ENCODE measurements at places on chromosomes 4 and X.

GRCh38 chr4:173797296-173797695, 267.3 kb upstream of the HAND2 start:
- no peak for DNase-seq

GRCh38 chr4:138445098-138445497, 202.9 kb upstream of the SLC7A11 start:
- DNase-seq, result no peak

DNA sequence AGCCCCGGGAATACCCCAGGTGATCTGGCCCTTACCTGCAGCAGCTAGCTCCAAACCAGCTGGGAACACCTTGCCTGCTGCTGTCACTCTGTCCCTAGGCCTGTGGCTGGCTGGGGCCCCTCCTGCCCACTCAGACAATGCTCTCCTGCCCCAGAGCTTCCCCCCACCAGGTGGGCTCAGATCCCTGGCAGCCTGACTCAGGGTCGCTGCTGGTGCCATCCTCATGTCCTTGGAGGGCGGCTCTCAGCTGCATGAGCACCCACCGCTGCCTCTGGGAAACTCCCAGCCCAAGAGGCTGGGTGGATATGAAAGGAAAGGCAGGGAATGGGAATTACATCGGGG, 15.8 kb downstream of the C4orf50 start:
- no peak for DNase-seq

DNA sequence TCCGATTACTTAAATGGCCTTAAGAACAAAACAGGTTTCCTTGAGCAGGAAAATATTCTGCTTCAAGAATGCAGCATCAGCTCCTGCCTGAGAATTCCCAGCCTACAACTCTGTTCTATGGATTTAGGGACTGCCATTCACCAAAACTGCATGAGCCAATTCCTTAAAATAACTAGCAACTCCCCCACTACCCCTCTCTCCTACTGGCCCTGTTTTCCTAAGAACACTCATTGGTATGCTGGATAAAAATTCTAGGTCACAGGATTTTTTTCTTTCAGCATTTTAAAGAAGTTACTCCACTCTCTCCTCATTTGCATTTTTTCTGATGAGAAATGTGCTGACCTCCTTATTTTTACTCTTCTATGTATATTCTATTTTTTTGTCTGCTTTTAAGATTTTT, 347.1 kb downstream of the IDS start:
- DNase-seq, result no peak

DNA sequence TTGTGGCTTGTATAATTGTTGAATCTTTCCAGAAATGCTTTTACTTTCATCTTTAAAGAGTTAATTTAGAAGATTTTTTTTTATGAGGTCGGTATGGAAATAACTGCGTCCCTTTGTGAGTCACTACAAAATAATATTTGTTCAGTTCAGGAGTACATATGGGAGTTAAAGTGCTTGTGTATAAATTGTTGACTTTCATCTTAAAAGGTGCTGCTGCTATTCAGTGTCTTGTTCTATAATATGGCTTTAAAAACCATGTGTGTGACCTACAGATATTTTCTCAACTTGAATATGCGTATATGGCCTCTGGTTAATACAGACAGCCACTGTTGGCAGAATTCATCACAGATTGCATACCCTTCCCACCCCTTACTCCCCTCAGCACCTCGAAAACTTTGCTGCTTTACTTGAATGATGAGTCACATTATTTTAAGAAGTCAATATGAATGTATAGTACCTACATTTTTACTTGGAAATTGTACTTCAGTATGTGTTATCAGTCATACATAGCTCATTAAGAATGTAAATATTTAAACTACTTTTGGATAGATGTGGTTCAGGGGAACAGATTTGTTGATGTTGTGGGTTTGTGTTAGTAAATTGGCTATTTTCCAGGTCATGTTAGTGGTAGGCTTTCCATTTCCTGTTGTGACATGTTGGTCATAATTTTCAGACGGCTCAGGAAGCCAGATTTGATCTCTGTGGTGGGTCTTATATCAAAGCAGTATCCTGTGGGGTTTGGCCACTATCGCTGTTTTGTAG, 1.5 kb downstream of the CLCN3 start:
- DNase-seq, result no peak

DNA sequence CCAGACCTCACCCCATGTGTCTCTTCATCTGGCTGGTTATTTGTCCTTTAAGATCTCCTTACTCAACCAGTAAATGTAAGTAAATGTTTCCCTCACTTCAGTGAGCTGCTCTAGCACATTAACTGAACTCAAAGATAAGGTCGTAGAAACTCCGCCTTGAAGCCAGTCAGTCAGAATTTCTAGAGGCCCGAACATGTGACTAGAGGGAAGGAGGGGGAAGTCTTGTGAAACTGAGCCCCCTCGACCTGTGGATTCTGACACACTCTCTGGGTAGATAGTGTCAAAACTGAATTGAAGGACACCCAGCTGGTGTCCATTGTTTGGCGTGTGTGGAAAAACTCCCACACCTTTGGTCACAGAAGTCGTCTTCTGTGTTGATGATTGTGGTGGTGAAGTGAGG, 933.9 kb downstream of the ADGRL3 start:
- DNase-seq, result no peak

- no peak for DNase-seq
Observed at GRCh38 chrX:71181558-71181909, 36.9 kb downstream of the NLGN3 start.

GRCh38 chrX:18769812-18770573, 62.5 kb downstream of the PPEF1 start:
- DNase-seq, result no peak

DNA sequence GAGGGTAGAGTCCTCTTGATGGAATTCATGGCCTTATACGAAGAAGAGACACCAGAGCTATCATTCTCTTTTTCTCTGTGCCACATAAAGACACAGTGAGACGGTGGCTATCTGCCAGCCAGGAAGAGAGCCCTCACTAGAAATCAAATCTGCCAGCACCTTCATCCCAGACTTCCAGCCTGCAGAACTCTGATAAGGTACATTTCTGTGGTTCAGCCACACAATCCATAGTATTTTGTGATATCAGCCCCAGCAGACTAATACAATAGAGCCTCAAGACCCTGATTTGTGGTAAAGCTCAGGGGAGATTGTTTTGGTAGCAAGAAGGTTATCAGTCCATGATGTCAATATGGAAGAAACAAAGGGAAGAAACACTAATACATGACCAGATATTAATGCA, 1213.2 kb downstream of the NLGN4X start:
- no peak for DNase-seq

GRCh38 chr4:18319431-18319830, 297.9 kb upstream of the LCORL start:
- DNase-seq, result no peak

- DNase-seq, result no peak
Observed at GRCh38 chr4:54011201-54011600, 53.2 kb downstream of the CHIC2 start.

DNA sequence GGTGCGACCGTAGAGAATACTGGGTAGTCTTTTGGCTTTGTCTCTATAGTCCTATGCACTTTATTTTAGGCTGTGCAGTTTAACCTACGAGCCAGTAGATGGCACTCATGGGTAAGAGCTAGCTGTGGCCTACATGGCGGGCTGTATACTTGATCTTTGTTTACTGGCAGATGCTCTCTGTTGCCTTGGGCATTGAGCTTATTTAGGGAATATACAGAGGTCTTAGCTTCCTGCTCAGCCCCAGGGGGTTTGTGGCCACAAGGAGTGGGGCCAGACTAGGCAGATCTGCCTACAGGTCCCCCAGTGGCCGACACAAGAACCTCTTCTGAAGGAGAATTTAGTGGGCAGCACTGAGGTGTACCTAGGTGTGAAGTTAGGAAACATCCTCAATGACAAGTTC, 227.6 kb upstream of the HDX start:
- peak; percentile 0 for DNase-seq

GRCh38 chr4:151021637-151022334, 6.7 kb upstream of the LRBA start:
- no peak for DNase-seq

GRCh38 chr4:185134307-185134869, 8.7 kb upstream of the SLC25A4 start:
- peak; percentile 73 for DNase-seq

DNA sequence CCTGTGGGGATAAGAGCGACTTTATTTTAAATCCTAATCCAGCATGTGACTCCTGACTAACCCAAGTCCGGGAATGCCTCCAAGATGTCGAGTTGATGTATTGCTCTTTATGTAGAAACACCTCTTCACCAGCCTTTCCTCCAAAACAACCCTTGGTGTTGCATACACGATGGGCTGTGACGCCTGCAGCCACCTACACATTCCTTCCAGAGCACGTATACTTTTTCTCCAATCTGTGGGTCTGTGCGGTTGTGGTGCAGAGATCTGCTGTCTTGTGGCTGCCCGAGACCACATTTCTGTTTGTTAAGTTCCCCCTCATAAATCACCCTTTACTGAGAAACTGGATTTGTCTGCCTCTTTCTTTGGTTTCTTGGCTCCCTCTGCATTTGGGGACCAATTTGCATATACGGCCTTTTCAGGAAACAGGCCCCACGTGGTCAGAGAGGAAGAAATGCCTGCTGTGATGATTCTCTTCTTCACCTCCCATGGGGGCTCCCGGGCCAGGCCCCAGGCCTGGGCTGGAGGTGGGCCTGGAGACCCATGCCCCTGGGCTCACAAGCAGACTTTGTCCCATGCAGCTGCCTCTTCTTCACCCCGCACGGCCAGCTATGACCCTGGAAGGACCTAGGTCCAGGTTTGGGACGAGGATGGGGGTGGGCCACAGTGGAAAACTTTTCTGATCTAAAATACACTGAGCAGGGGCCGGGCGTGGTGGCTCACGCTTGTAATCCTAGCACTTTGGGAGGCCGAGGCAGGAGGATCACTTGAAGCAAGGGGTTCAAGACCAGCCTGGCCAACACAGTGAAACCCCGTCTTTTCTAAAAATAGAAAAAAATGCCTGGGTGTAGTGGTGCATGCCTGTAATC, 21.4 kb upstream of the AFAP1 start:
- DNase-seq, result no peak

DNA sequence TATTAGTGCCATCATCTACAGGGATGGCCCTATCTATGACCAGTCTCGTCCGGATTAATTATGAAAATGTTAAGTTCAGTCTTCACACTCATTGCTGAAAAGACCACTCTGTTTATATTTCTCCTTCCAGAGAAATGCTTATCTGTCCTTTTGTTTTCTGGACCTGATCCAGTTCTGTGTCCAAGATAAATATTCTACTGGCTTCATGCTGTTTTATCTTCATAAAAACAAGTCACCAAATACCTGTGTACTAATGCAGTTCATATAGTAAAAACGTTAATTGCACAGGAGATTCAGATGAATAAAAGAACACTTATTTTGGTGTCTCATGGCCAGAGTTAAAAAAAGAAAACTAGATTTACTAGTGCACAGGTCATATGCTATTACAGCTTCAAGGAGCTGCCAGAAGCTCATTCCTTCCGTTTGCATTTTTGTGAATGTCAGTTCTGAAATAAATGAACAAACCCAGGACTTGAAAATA, 17.3 kb downstream of the FNIP2 start:
- peak; percentile 67 for DNase-seq

- no peak for DNase-seq
Observed at GRCh38 chrX:71091263-71091662, 4.4 kb upstream of the FOXO4 start.

GRCh38 chr4:65747386-65747785, 77.1 kb upstream of the EPHA5 start:
- no peak for DNase-seq

DNA sequence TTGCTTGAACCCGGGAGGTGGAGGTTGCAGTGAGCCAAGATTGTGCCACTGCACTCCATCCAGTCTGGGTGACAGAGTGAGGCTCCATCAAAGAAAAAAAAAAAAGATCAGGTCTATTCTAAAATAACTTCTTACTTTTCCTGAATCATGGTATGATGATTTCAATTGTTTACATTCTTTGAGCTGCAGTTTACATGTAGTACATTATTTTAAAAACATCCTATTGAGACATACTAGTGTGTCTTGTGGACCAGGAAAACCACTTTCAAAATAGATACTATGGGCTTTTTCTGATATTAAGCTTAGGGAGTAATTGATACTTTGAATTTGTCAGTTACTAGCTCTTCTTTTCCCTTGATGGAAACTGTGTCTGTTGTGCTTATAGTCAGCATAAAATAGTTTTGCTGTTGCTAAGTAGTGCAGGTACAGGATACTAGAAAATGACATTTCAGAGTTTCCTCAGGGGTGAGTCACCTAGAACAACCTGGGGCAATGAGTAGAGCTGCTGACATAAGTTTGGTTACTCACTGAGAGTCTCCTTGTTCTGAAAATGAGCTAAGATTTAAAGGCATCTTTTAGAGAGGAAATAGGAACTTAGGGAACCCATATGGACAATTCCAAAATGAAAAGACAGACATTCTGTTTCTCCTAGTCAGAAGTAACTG, 53.2 kb upstream of the C4orf54 start:
- no peak for DNase-seq

GRCh38 chrX:97847885-97848679, 964.4 kb downstream of the RPA4 start:
- no peak for DNase-seq

GRCh38 chr4:185723631-185724260, 88.2 kb downstream of the SORBS2 start:
- no peak for DNase-seq

- peak; percentile 65 for DNase-seq
Observed at GRCh38 chr4:158193171-158193749, 17.0 kb upstream of the TMEM144 start.

DNA sequence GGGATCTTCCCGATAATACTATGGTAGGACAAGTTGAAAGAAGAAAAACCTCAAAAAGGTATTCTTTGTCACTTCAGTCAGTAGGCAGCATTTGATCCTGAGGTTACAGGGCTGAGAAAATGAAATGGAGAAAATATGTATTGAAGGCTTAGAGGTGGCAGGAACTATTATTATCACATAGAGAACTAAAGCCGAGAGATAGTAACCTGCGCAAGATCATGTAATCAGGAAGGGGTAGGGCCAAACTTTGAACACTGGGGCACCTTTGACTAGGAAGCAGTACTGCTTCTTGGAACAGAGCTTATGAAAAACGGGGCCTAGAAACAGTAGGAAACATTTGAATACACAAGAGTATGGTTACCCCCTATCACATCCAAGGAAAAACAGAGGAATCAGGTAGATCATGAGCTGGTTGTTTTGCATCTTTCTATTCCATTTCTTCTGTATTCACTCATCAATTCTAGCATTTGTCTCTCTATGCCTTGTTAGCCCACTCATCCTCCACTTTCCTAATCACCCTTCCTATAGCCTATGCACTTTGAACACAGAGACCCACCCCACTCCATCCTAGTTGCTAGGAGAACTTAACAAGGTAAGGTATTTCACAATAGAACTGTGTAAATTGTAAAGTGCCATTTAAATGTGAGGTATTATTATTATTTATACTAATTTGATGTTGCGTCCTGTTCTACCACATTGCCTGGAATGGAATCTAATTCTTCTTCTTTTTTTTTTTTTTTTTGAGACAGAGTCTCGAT, 34.6 kb upstream of the SLC9A7 start:
- DNase-seq, result no peak

DNA sequence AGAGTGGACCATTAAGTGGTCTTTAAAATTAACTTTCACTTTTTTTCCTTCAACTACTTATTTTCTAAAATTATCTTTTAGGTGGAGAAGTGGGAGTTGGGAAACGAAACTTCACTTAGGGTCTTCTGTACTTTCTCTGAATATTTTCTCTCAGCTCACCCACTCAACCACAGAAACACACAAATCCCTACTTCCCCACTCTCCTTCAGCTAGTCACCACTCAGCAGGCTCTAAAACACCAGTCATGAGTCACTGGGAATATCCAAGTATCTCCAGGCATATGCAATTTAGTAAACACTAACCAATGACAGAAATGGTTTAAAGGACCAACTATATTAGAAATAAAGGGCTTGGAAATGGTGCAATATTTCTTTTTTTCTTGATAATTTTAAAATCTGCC, 153.0 kb upstream of the RPS6KA6 start:
- no peak for DNase-seq
